CD4-positive, alpha-beta T cell (primary cell): ENCODE measurements at places on chromosomes 4 and X.

GRCh38 chr4:54946741-54947140, 178.7 kb downstream of the KDR start:
- no peak for DNase-seq

DNA sequence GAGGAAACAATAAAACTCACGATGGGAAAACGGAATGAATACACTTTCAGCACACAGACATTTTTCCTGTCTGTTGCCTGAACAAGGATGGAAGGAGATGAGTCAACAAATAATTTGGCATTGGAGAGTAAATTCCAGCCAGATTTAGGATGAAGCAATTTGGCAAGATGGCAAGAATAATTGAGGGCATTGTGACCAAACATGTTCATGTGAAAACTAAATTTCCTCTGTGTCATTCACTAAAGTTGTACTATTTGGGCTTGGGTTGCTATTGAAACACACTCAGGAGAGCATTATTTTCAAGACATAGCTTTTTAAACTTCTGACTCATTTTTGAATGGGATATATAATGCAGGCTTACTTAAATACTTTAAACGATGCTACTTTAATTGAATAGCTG, 1614.4 kb downstream of the PCDH19 start:
- no peak for DNase-seq

GRCh38 chrX:103378990-103379389, 2.7 kb downstream of the BEX3 start:
- no peak for DNase-seq

DNA sequence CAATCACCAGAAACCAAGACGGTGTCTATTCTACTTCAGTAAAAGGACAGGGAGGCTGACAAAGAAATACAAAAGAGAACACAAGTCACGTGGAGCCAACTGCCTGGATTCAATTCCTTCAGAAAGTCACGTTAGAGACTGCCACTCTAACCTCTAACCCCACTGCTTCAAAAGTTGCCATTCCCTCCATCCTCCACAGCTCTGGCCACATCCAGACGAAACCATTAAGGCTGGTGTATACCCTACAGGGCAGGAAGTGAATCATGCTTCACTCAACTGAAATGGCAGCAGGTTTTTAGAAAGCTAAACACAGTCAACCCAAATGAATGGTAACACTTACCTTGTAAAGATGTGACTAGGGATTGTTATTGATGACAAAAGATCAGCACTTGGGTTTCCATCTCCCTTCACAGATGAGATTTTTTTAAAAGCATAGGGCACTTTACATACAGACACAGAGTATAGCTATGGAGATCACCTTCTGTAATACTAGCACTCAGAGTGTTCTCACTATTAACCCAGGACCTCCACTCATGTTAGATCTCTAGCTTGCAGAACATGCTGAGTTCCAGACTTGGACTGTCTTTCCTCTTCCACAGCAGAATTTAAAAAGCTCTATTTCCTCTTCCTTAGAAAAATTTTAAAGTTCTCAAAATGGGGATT, 37.4 kb downstream of the MAML3 start:
- DNase-seq = no peak

- no peak for DNase-seq
Measured at GRCh38 chr4:62914758-62915157, 1494.5 kb downstream of the TECRL start.

DNA sequence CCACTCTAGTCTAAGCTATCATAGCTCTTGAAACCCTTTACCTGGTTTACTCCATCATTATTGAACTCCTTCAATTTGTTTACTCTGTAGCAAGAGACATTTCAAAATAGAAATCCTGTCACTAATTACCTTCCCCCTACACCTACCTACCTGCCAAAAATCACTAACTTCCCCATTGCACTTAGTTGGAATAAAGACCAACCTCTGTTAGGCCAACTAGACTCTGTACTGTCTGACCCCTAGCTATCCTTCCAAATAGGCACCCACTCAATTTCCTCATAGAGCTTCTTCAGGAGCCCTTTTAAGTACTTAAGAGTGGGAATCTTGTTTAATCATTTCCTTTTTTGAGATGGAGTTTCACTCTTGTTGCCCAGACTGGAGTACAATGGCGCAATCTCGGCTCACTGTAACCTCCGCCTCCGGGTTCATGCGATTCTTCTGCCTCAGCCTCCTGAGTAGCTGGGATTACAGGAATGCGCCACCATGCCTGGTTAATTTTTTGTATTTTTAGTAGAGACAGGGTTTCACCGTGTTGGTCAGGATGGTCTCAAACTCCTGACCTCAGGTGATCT, 8.9 kb upstream of the CDKL2 start:
- DNase-seq = no peak

DNA sequence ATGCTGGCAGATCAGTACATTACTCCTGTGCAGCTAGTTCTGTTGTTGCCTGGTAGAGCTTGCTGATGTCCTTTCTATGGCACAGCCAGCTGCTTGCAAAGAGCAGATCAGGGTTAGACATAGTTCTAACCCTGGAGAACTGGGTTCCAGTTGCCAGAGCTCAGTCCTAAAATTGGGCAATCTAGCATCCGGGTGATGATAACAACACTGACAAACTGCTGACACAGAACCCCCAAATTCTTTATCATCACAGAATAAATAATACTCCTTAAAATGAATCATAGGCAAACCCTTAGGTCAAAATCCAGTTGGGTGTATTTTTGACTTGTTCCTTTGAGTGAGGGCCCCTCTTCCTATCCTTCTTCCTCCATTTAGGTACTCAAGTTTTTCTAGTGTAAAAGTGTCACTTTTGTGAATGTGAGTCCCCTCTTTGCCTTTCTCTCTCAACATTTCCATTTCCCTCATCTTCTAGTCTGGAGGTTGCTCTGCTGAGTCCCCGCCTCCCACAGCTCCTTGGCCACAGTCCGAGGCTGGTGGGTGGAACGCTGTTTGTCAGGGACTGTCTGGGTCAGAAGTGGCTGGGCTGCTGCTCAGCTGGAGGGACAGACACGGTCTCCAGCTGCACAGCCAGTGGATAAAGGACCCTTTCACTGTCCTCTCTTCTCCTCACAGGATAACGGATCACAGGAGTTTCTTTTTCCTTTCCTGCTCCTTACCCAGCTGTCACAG, 93.6 kb upstream of the RASGEF1B start:
- DNase-seq = no peak

- DNase-seq = no peak
Measured at GRCh38 chr4:136392576-136392975, 1139.7 kb downstream of the PCDH18 start.

DNA sequence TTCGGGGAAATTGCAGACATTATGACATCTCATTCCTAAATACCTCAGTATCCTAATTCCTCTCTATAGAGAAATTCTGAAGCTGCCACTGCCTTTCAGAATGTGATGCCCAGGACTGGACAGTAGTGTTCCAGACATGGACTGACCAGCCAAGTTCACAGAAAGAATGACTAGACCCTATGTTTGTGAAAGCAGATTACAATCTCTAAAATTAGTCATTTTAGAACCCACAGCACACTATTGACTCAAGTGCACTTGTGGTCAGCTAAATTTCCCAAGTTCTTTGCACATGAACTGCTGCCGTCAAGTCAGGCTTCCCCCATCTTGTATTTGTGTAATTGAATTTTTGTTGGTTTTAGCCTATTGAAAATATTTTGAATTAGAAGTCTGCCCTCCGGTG, 81.0 kb upstream of the ESX1 start:
- DNase-seq = no peak

DNA sequence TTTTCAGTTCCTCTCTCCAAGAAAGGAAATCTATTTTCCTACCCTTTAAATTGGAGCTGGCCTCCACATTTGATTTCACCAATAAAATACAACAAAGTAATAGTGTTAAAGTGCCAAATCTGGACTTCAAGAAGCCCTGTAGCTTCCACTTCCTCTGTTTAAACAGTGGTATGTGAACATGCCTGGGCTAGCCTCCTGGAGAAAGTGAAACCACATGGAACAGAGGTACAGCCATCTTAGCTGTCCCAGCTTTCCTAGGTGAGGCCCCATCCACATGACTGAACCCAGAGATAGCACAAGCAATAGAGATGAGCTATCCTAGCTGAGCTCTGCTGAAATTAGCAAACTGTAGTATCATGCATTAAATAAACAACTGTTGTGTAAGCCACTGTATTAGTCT, 131.8 kb upstream of the VCX start:
- DNase-seq = no peak

DNA sequence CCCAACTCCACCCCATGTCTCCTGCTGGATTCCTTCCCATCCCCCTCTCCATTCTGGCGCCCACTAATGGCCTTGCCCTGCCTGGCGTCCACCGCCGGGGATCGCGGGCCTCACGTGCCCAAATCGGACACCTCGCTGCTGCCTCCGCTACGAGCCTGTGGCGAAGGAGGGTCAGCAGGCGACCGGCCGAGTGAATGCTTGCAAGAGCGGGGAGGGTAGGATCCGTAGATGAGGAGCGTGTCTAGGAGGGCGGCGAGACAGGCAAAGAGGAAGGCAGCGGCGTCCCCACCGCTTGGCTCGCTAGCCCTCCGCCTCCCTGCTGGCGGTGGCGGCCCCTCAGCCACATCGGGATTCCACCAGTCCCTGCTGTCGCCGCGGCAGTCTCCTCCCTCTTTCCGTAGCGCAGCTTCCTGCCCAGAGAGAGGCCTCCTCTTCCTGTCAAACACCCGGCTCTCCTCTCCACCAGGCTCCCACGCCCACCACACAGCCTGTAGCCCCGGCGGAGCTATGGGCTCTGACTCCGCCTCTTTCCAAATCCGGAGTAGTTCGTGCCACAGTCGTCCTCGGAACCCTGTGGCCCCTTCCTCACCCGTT, at the start of gene SPIN2B:
SPIN2B (minus strand) TSS at position 387 of the 594 bp plus-strand sequence.
- peak; percentile 70 for DNase-seq

GRCh38 chrX:15747626-15748173, 9.6 kb downstream of the CA5B start:
- DNase-seq = no peak

DNA sequence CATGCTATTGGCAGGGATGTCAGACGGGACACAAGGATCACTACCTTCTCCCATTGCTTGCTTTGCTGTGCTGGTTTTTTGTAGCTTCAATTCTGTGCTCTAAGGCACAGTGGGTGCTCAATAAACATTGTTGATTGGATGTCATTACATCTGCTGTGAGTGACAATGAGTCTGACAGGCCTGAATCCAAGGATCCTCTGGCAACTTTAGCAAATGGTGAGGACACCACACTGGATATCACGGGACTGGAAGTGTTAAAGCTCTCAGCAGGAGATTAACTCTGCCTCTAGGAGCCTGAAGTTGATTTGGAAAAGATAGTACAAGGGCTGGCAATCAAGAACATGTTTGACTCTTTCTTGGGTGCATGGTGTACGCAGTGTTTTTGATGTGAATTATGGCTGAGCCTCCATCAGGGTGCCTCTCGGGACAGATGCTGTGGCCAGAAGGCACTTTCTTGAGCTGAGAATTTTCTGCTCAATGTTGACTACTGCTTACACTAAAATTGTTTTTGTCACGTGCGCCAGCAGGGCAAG, 217.9 kb downstream of the ARAP2 start:
- DNase-seq = no peak

DNA sequence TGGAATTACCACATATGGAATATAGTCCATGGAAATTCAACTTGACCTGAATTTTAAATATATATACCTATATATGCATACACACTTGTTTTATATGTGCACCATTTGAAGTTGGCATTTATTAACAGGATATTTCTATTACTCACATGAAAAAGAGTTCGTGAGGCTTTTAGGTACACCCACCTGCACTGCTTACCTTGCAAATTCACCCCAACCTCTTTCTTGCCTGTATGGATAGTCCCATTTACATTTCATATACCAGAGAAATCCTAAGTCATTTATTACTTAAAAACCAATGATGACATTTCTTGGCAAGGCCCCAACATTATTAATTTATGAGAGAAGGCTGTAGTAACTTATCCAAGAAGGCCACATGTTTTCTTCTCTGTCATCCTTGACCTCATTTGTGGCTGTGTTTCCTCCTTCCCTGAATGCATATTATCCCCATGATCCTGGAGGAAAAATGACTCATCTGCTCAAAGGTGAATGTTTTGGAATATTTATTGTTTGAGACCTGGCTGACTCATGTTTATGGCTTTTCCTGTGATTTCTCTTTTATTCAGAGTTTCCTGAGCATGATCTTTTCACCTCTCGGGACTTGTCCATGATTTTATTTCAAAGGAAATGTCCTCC, 62.2 kb upstream of the FAM241A start:
- no peak for DNase-seq

DNA sequence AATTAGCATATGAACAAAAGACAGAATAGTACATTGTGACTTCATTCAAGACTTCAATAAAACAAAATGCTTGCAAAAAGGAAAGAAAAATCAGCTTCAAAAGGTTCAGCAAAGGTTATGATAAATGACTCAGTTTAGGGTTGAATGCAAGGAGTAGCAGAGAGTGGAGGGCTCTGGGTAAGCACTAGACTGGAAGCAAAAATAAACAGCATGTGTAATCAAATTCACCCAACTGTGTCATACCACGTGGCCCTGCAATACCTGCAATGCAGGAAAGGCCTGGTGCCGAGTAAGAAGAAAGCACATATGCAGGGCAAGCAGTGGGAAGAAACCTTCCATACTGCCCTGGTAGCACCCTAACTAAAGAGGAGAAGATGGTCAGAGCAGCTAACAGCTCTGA, 88.7 kb downstream of the ATP11C start:
- no peak for DNase-seq
